ENCODE measurements at places on chromosomes 5 and 9.
A peak's percentile ranks its signal among the peaks of the same experiment; 100 is the strongest.

GRCh38 chr5:38329132-38329715 is 70.9 kb downstream of the EGFLAM start:
- DNase-seq: no peak

DNA sequence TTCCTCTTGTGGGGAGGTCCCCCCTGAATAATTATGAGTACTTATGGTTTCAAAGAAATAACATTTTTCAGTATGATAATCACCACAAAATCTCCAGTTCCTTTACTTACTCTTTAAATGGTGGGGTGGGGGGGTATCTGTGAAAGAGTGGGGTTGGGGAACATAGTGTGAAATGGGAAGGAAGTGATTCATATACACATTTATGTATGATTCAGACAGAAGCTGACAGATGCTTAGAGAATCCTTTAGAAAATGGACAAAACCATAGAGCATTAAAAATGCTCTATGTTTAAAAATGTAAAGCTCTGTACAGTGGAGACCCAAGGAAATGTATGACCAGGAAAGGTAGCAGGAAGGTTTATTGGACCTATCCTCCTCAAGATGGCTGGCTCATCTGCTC is 267.5 kb upstream of the GRIA1 start:
- no peak for DNase-seq

- no peak for DNase-seq
These were observed 113.9 kb downstream of the DAB2IP start for GRCh38 chr9:121765021-121765950.

DNA sequence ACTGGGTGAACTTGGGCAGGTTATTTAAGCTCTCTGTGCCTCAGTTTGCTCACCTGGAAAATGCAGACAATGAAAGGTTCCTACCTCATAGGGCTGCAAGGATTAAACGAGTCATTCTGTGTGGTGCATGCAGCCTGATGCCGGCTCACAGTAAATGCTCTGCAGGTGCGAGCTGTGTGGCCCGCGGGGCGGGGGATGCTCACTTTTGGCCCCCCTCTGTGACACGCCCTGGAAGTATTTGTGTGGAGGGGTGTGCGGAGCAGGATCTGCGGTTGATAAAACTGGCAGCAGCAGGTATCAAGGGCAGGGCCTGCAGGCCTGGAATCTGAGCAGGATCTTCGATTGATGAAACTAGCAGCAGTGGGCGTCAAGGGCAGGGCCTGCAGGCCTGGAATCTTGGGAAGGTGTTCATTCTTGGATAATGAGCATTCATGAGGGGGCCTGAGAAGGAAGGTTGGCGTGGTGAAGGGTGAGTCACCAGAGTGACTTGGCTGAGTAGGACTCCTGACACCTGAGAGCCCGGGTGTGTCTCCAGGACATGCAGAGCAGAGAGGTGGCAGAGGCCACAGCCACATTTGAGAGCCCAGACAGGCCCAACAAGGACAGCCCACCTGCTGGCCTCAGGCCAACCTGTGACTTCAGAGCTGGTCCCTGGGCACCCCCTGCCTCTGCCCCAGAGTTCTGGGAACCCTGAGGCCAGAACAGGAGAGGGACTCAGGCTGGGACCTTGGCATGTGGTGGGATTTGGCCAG is 11.9 kb downstream of the UNC5A start:
- DNase-seq: peak; percentile 63

DNA sequence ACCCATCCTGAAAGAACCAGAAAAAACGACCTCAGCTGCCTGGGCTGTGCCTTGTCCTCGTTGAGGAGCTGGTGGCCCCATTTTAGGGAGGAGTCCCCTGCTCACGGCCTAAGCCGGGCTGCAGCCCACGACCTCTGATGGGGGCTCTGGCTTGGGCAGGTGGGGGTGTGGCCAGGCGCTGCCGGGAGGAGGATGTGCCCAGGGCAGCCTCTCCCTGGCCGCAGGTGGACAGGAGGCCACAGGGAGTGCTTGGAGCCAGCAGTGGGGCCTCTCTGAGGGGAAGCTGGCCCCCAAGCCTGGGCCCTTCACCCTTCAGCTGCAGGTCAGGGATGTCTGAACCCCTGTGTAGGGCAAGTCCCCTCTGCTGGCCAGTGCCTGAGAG is 2.5 kb downstream of the DIPK1B start:
- DNase-seq: no peak

- DNase-seq: no peak
These were observed 391.3 kb downstream of the SLCO4C1 start for GRCh38 chr5:101904736-101905135.

- DNase-seq: no peak
These were observed 126.4 kb upstream of the CCNG1 start for GRCh38 chr5:163310997-163311396.

DNA sequence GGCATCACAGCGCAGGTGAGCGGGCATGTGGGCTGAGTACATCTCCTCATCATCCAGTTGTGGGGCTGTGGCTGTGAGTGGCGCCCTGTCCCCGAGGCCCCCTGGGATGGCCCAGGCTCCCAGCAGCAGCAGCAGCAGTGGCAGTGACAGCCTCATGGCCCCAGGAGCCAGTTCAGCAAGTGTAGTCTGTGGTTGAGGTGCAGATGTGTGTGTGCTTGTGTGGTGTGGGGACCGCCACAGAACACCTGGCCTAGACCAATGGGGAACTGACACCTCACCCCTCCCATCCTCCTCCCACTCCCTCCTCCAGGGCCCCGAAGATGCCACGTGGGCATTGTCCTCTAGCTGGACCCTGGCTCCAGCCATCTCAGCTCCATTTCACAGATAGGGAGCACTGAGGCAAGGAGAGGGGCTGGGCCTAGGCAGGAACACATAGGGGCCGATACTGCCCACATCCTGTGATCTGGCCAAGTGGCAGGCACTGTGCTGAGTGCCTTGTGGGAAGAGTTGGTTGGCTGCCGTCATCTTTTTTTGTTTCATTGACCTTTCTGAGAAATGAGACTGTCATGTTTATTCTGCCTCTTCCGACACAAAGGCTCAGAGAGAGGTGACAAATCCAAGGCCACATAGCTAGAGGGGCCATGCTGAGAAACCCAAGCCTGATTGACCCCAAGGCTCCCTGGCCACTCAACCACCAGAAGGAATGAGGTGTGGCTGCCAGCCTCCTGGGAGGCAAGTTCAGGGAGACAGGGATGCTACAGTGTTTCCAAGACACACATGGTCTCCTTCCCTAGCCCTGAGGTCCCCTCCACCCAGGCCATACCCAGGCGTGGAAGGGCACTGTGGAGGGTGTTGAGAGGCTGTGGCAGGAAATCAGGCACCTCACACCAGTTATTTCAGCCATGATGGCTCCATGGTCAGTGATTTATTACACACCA is at the start of gene MZB1:
TSS of gene MZB1 (minus strand) at position 213 of the 938 bp plus-strand sequence. CDS start at position 156, 57 bp downstream.
- DNase-seq: no peak

GRCh38 chr5:54671681-54672080 is 154.1 kb downstream of the SNX18 start:
- no peak for DNase-seq

GRCh38 chr5:178537467-178538371 is 52.5 kb downstream of the COL23A1 start:
- DNase-seq: no peak

DNA sequence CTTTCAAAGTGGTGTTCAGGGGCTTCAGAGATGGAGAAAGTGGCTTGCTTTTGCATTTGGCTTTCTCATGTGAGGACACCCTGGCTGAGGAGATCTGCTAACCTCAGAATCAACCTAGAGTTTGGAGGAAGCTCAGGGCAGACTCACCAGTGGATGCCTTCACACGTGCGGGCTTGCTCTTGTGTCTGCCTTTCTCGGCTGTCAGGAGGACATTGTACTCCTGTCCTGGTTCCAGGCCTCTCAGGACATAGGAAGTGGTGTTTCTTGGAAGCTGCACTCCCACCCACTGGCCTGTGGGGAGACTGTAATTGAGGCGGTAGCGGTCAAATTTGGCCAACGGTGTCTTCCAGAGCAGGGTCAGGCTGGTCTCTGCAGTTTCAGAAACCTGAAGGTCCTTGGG is 44.5 kb downstream of the TNC start:
- no peak for DNase-seq

DNA sequence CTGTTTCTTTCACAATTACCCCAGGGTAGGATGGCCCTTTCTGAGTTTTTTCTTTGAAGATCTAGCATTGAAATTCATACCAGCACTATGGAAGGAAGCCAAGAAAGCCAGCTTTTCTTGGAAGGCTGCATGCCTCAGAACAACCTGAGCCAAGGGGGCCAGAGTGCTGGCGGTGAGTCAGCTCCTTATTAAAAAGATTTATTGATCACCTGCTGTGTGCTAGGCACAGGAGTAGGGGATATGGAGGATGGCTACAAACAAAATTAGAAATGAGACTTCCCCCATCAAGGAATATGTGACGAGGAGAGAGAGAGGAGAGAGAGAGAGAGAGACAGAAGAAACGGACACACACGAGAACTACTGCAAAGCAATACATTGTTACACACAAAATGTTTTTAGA is 184.6 kb upstream of the PUM3 start:
- peak; percentile 20 for DNase-seq

- DNase-seq: no peak
These were observed 55.1 kb upstream of the CNOT6 start for GRCh38 chr5:180438785-180439780.

DNA sequence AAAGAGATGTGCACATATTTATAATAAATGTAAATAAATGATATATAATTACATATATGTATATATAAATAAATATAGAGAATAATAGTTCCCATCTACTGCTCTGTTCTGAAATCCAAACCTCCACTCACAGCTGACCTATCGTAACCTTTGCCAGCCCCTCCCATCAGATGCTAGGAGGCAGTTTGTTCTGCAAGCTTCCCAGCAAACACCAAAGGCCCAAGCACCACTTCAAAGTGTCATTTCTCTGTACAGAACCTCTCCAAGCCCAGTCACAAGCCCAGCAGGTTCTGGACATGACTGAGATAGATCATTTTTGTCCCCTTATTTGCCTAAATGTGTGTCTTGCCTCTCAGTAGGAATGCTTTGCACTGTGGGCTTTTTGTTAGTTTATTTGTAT is 62.4 kb downstream of the MFAP3 start:
- DNase-seq: no peak

GRCh38 chr5:176596689-176597416 is 13.1 kb downstream of the GPRIN1 start:
- DNase-seq: no peak

DNA sequence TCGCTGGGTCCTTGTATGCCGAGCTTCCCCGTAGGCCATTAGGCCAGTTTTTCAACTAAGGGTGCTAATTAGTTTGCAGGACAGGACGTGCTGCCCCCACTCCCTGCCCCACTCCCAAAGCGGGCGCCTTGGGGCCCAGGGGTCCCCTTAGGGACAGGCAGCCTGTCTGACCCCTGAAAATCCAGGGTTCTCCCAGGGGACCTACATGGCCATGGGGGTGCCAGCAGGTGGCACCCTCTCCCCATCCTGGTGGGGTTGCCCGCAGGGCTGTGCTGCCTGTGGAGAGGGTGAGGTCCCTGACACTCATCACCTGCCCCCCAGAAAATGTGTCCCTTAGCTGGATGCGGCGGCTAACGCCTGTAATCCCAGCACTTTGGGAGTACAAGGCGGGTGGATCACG is 8.5 kb upstream of the CCDC187 start:
- DNase-seq: no peak

- peak; percentile 59 for DNase-seq
These were observed 500.0 kb upstream of the C9orf72 start for GRCh38 chr9:28073270-28073669.

DNA sequence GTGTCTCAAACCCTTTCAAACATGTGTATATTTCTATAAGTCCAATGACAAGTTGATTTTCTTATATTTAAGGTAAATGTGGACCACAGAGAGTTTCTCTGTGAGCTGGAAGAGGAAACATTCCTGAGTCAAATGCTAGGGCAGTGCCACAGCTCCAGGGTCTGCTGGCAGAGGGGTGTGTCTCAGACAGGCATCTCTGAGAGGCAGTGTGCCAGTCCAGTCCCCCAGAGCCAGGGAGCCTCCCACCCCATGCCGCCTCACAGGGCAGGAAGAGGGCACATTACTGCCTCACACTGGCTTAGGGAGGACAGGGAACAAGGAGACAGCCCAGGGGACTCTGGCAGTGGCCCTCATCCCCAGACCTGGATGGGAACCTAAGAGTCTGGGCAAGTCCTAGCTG is 120.2 kb downstream of the TENT4A start:
- DNase-seq: no peak

DNA sequence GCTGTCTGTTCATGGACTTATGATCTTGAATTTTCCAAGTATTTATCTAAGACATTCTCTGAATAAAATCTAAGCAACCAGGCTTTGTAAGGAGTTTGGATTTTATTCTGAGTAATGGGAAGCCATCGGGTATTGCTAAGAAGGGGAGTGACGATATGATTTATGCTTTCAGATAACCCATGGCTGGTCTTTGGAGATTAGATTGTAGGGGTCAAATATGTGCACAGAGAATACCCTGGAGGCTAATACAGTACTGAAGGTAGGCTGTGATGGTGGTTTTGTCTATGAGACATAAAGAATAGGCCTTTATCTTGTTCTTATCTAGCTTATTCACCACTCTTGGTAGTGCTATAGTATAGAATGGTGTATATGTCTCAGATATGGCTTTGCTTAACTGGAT is 60.0 kb upstream of the C5orf46 start:
- DNase-seq: no peak
